ENCODE measurements at places on chromosomes 1 and 21. TPM values are rescaled to one million over a fixed set of nuclear protein-coding genes. Genes with fewer than 3 reads are reported as not detected.

The PAX7 gene
- not detected for polyA plus RNA-seq

- DNase-seq, result no peak
Observed at GRCh38 chr1:210428696-210429095, 100.0 kb downstream of the HHAT start.

DNA sequence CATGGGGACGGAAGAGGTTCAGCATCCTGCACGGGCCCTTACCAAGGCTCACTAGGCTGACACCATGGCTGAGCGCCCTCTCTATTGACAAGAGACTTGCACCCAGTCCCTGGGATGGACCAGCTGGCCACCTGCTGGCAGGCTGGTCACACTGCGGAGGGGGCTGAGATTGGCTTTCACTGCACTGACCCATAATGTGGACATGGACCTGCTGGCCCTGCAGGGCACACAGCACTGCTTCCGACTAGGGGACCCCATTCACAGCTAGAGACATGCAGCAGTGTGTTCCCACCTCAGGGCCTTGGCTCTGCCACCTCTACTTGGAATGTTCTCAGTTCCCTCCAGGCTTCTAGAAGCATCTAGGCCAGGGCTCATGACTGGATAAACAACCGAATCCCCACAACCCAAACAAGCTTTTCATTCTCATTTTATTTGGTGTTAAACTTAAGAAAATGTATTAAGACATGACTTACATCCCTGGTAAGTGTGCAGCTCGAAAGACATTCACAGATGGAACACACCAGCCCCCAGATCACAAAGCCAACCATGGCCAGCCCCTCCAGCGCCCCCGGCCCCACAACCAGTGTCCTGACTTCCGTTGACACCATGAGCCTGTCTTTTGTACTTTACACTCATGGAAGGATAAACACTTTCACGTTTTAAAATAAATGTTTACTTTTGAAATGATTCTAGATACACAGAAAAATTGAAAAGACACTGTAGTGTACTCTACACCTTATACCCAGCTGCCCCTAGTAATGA is 9.3 kb upstream of the SRARP start:
- peak; percentile 28 for DNase-seq

DNA sequence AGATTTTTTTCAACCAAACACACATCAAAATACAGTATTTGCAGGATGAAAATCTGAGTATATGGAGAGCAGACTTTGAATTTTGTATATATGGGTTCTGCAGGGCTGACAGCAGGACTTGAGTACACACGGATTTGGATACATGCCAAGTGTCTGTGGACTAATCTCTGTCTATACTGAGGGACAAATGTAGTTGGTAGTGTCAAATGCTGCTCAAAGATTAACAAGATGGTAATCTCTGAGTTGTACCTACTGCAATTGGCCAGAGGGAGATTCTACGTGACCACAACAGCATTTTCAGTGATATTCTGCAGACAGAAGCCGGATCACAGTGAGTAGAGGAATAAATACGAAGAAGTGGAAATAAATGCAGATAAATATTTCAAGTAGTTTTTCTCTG is 43.4 kb downstream of the SHCBP1L start:
- no peak for DNase-seq

- DNase-seq, result no peak
Observed at GRCh38 chr1:147745271-147745670, 15.1 kb downstream of the GJA5 start.

The LHX8 gene
- not detected for polyA plus RNA-seq

DNA sequence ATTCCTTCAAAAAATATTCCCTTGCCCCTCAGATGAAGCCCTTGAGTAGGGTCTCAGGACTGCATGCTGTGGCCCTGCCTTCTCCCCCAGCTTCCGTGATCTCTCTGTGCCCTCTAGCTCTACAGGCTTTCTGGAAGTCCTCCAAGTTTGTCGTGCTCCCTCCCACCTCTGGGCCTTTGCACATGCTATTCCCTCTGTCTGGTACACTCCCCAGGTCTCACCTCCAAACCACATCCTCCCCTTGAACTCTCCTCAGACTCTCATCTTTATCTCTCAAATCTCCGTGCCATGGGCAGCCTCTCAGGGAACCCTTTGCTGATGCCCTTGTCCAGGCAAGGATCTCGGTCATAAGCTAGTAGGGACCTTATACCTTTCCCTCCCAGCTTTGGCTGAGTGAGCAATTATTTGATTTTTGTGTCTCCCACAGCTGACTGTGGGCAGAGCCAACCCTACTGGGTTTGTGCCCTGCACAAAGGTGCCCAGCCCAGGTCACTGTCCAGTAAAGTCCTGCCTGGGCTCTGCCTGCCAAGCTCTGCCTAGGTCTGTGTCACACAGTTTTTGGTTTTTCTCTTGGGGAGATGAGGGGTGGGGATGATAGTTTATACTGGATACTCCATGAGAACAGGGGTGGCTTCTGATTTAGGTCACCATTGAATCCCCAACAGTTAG is 188.1 kb downstream of the ZNF281 start:
- DNase-seq, result no peak

The SPRR2E gene
- polyA plus RNA-seq, result not detected

The LCA5L gene
- 6.8 TPM for polyA plus RNA-seq

The CFAP74 gene
- 4.1 TPM for polyA plus RNA-seq

GRCh38 chr1:198167436-198167934 is 10.7 kb downstream of the NEK7 start:
- DNase-seq, result no peak

The SAMD13 gene
- polyA plus RNA-seq, result 9.0 TPM

DNA sequence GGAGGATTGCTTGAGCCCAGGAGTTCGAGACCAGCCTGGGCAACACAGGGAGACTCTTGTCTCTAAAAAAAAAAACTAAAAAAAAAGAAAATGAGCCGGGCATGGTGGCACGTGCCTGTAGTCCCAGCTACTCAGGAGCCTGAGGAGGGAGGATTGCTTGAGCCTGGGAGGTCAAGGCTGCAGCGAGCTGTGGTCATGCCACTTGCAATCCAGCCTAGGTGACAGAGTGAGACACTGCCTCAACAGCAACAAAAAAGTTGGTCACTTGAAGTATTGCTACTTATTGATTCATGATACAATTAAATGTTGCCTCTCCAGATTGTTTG is 57.9 kb upstream of the CXADR start:
- DNase-seq, result no peak
